Naive B cell (primary cell): ENCODE measurements at places on chromosomes 7 and 10.

DNA sequence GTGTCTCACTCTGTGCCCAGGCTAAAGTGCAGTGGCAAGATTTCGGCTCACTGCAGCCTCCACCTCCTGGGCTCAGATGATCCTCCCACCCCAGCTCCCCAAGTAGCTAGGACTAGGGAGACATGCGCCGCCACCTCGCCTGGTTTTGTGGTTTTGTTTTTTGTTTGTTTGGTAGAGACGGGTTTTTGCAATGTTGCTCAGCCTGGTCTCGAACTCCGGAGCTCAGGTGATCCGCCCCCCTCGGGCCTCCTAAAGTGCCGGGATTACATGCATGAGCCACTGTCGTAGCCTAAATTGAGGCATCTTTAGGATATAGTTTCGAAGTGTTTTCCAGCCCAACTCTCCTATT lies 781 bp downstream of the ZNF727 start:
- no peaks in the 10 kb centered on the region for H3K27me3 ChIP-seq
- peak overlapping the region; percentile 69 for H3K27ac ChIP-seq
- DNase-seq = no peak
- peaks cover 16% of the 10 kb centered on the region for H3K4me1 ChIP-seq

GRCh38 chr10:128922619-128923196 lies 544.3 kb upstream of the MGMT start:
- H3K27ac ChIP-seq = no peak overlapping the region
- peaks cover 10% of the 10 kb centered on the region for H3K27me3 ChIP-seq
- no peaks in the 10 kb centered on the region for H3K4me1 ChIP-seq
- no peaks in the 10 kb centered on the region for H3K36me3 ChIP-seq
- no peak for DNase-seq
- H3K4me3 ChIP-seq = no peak overlapping the region

DNA sequence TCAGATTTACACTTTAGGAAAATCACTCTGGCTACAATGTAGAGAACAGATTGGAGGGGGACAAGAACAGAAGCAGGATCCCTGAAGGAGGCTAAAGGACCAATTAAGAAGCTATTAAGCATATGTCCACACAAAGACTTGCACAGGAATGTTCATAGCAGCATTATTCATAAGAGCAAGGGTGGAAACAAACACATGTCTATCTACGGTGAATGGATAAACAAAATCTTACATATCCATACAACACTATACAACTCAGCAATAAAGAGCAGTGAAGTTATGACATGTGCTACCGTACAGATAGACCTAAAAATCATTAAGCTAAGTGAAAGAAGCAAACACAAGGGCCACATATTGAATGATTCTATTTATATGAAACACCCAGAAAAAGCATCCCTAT lies 10.4 kb downstream of the CHCHD3 start:
- H3K4me1 ChIP-seq = peaks cover 49% of the 10 kb centered on the region
- no peak overlapping the region for H3K4me3 ChIP-seq
- H3K27me3 ChIP-seq = no peaks in the 10 kb centered on the region
- H3K27ac ChIP-seq = no peak overlapping the region
- peaks cover 34% of the 10 kb centered on the region for H3K36me3 ChIP-seq
- DNase-seq = no peak

DNA sequence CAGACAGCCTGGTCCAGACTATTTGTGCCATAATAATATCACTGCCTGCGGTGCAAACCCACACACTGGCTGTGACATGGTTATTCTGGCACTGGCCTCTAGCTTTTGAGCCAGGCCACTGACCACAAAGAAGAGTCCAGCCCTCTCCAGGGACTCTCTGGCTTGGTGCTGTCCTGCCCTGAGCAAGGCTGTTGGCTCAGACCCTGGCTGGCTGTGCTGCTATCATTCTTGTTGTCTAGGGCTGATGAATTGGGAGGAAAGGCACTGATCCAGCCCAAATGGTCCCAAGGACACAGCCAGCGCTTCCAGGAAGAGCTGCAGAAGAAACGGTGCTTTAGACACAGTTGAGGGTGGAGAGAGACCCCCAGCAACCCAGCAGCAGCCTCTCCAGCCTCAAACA lies 80.8 kb downstream of the TMEM130 start:
- H3K36me3 ChIP-seq = no peaks in the 10 kb centered on the region
- H3K27ac ChIP-seq = no peak overlapping the region
- H3K4me1 ChIP-seq = no peaks in the 10 kb centered on the region
- H3K27me3 ChIP-seq = peaks cover 17% of the 10 kb centered on the region

DNA sequence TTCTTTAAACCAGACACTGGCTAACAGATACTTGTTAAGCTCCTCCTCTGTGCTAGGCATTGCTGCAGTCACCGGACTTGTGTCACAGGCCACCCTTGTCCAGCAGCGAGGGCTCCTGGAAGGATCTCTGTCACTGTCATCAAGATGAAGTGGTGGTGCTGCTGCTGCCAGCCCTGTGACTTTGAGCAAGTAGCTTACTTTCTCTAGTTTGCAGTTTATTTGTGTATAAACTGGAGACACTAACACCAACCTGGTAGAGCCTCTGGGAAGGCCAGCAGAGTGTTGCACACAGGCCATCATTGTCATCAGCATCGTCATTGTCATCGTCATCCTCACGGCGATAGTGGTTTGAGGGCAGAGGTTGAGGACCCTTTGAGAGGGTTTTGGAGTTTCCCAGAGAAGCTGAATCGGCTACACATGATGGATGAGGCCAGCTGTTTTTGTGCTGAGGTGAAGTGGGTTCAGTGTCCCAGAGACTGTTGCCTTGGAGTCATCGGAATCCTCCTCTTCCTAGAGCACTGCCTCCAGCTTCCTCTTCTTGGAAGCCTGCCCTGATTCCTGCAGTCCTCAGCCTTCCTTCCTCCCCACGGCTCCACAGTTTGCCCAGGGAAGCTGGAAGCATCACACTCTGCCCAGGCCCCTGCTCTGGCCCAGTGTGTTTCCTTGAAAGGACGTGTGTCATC lies 128.4 kb downstream of the GRK5 start:
- peaks cover 26% of the 10 kb centered on the region for H3K4me1 ChIP-seq
- no peaks in the 10 kb centered on the region for H3K27me3 ChIP-seq
- no peak for DNase-seq
- H3K36me3 ChIP-seq = peaks cover 17% of the 10 kb centered on the region

- H3K27me3 ChIP-seq = no peaks in the 10 kb centered on the region
- H3K4me1 ChIP-seq = no peaks in the 10 kb centered on the region
- no peak overlapping the region for H3K4me3 ChIP-seq
- H3K36me3 ChIP-seq = no peaks in the 10 kb centered on the region
- no peak overlapping the region for H3K27ac ChIP-seq
- DNase-seq = no peak
Observed at GRCh38 chr10:127338399-127339110, 142.2 kb upstream of the INSYN2A start.

DNA sequence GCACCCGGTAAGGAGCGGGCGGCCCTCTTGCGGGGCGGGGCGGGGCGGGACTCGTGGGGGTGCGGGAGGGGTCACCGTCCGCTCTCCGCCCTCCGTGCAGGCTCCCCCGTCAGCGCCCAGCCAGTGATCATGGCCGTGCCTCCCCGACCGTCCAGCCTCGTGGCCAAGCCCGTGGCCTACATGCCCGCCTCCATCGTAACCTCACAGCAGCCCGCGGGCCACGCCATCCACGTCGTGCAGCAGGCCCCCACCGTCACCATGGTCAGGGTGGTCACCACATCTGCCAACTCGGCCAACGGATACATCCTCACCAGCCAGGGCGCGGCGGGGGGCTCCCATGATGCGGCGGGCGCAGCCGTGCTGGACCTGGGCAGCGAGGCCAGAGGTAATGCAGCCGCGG lies 16.2 kb upstream of the AP5Z1 start:
- DNase-seq = no peak
- no peaks in the 10 kb centered on the region for H3K36me3 ChIP-seq
- no peak overlapping the region for H3K4me3 ChIP-seq
- H3K27ac ChIP-seq = no peak overlapping the region
- H3K27me3 ChIP-seq = no peaks in the 10 kb centered on the region

- peaks cover 41% of the 10 kb centered on the region for H3K27me3 ChIP-seq
- no peak for DNase-seq
- H3K4me3 ChIP-seq = no peak overlapping the region
- no peak overlapping the region for H3K27ac ChIP-seq
- no peaks in the 10 kb centered on the region for H3K36me3 ChIP-seq
Observed at GRCh38 chr10:103852189-103852711, 3.1 kb downstream of the SH3PXD2A start.

DNA sequence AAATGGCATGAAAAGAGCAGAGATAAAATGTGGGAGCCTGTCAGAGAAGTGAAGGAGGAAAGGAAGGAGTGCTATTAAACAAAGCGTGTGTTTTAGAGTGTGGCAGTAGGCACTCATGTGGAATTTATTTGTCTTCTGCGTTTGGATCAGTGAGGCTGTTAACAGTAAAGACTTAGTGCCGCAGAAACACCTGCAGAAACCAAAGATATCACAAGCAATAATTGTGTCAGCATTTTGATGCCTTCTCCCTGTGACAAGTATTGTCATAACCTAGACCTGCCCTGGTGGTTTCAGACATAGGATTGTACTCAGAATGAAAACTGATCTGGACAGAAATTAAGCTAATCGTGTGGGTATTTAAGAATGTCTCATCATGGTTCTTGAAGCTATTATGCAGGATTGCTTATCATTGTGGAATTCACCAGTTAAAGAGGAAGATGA lies 191.0 kb downstream of the CAMK1D start:
- H3K27ac ChIP-seq = peak overlapping the region; percentile 8
- H3K27me3 ChIP-seq = no peaks in the 10 kb centered on the region
- DNase-seq = no peak

- H3K36me3 ChIP-seq = no peaks in the 10 kb centered on the region
- H3K4me1 ChIP-seq = peaks cover 30% of the 10 kb centered on the region
- DNase-seq = no peak
- H3K4me3 ChIP-seq = peak overlapping the region; percentile 19
Observed at GRCh38 chr10:70162151-70162891, 8.0 kb downstream of the SAR1A start.

DNA sequence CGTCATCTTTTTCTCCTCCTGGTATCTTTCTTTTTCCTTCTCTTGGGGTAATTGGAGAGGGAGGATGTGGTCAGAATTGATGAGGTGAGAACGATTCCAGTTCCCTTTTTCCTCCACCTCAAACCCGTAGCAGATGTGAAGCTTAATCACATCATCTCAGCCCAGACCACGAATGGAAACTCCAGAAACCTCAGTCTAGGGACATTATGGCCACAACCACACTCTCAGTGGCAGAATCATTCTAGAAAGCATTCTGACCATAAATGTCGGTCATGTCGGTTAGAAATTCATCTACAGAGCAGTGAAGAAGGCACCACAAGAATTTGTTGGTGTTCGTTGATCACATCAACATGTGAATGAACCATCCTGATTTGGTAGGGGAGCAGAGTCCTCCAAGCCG lies 78.7 kb downstream of the GATA3 start:
- H3K27ac ChIP-seq = no peak overlapping the region
- DNase-seq = no peak
- peaks cover 9% of the 10 kb centered on the region for H3K4me1 ChIP-seq
- H3K4me3 ChIP-seq = no peak overlapping the region
- H3K36me3 ChIP-seq = no peaks in the 10 kb centered on the region

DNA sequence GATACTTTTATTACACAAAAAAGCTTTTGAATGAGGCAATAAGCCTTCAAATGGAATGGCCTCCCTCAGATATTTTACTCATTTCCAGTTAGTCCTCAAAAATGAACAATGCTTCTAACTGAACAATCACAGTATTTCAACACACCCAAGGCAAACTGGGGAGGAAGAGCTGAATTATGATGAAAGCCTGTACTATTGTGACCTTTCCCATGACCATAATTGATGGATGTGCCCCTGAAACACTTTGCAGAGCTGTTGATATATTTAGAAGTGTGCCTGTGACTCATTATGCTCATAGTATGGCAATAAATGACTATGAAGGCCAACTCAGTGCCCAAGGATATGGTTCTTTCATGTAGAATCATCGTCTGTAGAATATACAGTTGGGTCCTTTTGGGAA lies 248.1 kb downstream of the AHR start:
- no peak overlapping the region for H3K4me3 ChIP-seq
- H3K4me1 ChIP-seq = no peaks in the 10 kb centered on the region
- no peak overlapping the region for H3K27ac ChIP-seq
- no peaks in the 10 kb centered on the region for H3K36me3 ChIP-seq
- H3K27me3 ChIP-seq = no peaks in the 10 kb centered on the region

GRCh38 chr7:105278565-105278964 lies 110.2 kb downstream of the SRPK2 start:
- no peak for DNase-seq
- H3K27me3 ChIP-seq = no peaks in the 10 kb centered on the region
- peak overlapping the region; percentile 29 for H3K27ac ChIP-seq
- peaks cover 17% of the 10 kb centered on the region for H3K4me1 ChIP-seq

- H3K27ac ChIP-seq = peak within 1 kb of the TSS; percentile 75
- DNase-seq = peak; percentile 50
- H3K4me3 ChIP-seq = peak within 1 kb of the TSS; percentile 82
- H3K36me3 ChIP-seq = no peaks in the 10 kb centered on the region
- peaks cover 32% of the 10 kb centered on the region for H3K27me3 ChIP-seq
- H3K4me1 ChIP-seq = peaks cover 15% of the 10 kb centered on the region
Observed at GRCh38 chr7:128830231-128831177, at the start of gene FLNC. Gene FLNC (plus strand): TSS chr7:128830406. CDS start chr7:128830638, 232 bp downstream.

- peaks cover under 1% of the 10 kb centered on the region for H3K4me1 ChIP-seq
- DNase-seq = no peak
- no peak overlapping the region for H3K4me3 ChIP-seq
- no peaks in the 10 kb centered on the region for H3K36me3 ChIP-seq
- H3K27ac ChIP-seq = no peak overlapping the region
Observed at GRCh38 chr10:13722747-13723653, 136.2 kb downstream of the PRPF18 start.

DNA sequence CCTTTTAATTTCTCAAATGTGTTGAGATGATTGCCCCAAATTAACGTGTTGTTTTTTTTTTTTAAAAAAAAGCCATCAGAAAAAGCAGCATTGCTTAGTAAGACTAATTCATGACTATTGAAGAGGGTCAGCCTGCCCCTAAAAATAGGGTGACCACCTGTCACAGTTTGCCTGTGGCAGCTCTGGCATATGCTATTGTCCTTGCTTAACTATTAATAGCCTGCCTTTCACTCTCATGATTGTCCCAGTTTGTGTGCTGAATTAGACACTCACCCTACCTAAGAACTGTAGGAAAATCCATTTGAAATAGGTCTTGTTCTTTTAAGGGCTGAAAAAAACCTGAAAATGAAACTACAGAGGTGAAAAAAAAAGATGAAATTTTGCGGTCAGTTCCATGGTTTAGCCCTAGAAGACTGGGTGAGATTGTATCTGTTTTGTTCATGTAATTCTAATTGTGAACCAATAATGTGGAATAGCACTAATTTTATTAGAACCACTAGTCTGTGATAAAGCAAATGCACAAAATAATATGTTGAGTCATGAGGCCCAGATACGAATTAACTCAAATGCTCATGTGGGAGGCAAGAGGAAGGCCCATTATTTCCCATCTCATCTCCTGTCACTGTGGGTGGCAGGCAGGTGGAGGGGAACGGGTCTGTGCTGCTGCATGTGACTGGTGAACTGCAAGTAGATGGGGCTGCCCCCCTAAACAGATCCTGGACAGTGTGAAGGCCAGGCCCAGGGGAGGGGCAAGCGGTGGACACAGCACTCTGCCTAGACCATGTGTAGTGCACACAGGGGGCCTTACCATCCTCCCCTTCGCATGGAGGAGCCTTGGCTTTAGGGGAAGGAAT lies 265.4 kb upstream of the NFE2L3 start:
- H3K27me3 ChIP-seq = peaks cover 57% of the 10 kb centered on the region
- no peak overlapping the region for H3K27ac ChIP-seq
- DNase-seq = no peak
- no peak overlapping the region for H3K4me3 ChIP-seq
- H3K36me3 ChIP-seq = no peaks in the 10 kb centered on the region
- H3K4me1 ChIP-seq = peaks cover 3% of the 10 kb centered on the region
